ENCODE measurements at places on chromosomes 16 and 17.

GRCh38 chr17:35715416-35715815 lies 16.0 kb upstream of the RASL10B start:
- DNase-seq, result no peak

- DNase-seq, result no peak
Measured at GRCh38 chr16:48160575-48160974, 4.8 kb upstream of the ABCC12 start.

GRCh38 chr17:80129006-80129565 lies 17.8 kb downstream of the EIF4A3 start:
- DNase-seq, result no peak

DNA sequence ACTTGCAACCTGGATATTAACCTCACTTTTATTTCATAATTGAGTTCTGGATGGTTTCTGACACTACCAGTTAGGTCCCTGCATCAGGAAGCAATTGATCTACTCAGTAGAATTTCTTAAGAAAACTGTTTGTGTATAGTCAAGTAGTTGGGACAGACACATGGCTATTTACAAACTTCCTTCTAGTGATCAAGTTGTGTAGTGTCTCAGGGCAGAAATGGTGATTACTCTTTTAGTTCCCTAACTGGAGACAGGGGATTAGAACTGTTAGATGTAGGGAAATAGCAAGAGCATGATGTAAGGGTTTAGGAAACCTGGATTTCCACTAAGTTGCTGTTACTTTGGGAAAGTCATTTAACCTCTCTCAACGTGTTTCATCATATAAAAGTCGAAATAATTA lies 30.4 kb downstream of the TMEM100 start:
- no peak for DNase-seq

- DNase-seq, result no peak
Measured at GRCh38 chr16:16073001-16073545, 123.7 kb downstream of the ABCC1 start.

- no peak for DNase-seq
Measured at GRCh38 chr17:59876107-59876506, 16.6 kb downstream of the TUBD1 start.

DNA sequence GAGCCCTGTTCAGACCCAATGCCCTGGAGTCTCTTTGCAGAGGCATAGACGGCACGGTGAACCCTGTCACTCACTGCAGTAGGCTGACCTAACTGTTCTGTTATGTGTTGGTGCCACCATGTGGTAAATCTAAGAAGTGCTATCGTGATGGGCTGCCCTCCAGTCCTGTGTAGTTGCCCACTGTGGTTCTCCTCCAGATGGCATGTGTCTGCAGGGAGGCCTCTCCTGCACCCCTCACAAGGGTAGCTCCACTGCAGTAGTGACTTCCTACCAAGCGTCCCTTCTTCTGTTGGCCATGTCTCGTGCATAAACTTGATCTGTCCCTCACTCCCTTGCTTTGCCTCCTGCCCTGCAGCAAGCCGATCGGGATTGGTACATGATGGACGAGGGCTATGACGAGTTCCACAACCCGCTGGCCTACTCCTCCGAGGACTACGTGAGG lies 5.8 kb downstream of the DHX38 start:
- peak; percentile 3 for DNase-seq

- DNase-seq, result peak; percentile 27
Measured at GRCh38 chr16:711548-712320, 3.2 kb upstream of the METRN start.

GRCh38 chr16:87635541-87636049 lies 33.3 kb downstream of the JPH3 start:
- peak; percentile 66 for DNase-seq

DNA sequence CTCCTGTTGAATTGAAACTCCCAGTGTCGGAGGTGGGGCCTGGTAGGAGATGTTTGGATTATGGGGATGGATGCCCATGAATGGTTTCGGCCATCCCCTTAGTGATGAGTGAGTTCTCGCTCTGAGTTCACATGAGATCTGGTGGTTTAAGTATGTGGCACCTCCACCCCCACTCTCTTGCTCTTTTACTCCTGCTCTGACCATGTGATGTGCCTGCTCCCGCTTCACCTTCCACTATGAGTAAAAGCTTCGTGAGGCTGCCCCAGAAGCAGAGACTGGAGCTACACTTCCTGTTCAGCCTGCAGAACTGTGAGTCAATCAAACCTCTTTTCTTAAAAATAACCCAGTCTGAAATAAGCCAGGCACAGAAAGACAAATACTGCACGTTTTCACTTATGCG lies 512.4 kb downstream of the HS3ST4 start:
- DNase-seq, result no peak

DNA sequence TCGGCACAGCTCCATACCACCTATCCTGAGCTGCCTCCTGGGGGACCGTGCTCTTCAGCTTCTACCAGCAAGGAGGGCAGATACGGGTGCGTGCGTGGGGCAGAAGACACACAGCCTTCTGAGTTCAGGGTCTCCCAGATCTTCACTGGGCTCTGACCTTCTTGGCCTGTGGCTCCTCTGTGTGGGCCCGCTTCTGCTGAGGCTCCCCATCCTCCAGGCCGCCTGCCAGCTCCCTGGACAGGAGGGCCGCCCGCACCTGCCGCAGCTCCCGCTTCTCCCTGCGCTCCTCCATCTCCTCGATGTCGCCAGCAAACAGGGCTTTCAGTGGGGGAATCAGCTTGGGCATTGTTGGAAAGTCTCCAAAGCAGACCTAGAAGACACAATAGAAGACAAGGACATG lies 25.2 kb downstream of the ELAC2 start:
- no peak for DNase-seq

DNA sequence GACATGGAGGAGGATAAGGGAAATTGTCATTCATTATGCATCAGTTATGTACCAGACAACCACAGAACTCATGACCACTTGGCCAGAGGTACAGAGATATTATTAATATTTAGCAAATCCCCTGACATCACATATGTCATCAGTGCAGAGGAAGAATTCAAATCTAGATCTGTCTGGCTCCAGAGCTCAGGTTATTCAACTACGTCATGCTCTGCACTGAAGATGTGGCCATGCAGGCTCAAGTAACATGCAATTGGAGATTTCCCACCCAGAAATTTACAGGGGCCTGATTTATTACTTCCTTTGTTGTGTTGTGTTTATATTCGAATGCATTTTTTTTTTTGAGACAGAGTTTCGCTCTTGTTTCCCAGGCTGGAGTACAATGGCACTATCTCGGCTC lies 224.3 kb downstream of the HS3ST4 start:
- DNase-seq, result no peak

DNA sequence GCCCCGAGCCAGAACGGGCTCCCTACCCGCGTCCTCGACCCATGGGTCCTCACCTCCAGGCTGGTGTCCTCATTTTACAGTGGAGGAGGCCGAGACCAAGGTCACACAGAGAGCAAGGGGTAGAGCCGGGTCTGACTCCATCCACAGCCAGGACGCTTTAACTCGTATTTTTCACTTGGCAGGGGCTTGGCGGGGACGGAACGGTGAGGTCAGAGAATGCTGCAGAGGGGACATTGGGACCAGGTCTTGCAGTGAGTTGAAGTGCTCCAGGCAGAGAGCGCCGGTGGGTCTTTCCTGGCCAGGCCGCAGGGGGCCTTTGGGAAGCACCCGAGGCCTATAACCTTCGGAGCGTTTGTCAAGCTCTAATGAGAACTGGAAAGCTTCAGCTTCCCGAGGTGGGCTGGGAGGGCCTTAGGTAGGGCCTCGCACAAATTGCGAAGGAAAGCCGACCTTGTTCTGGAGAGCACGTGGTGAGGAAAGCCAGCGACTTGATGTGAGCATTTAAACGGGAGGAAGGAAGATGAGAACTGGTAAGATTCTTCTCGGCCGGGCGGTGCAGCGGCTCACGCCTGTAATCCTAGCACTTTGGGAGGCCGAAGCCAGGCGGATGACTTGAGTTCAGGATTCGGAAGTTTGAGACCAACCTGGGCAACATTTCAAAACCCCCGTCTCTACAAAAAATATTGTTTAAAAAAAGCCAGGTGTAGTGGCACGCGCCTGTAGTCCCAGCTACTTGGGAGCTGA lies 908 bp upstream of the CLUH start:
- peak; percentile 34 for DNase-seq

GRCh38 chr17:2860045-2860444 lies 63.8 kb downstream of the RAP1GAP2 start:
- DNase-seq, result no peak

All from SHP77 treated with DMSO at 0.1 percent for 48 hours (cell line).